ENCODE measurements at places on chromosomes 7 and 10.

DNA sequence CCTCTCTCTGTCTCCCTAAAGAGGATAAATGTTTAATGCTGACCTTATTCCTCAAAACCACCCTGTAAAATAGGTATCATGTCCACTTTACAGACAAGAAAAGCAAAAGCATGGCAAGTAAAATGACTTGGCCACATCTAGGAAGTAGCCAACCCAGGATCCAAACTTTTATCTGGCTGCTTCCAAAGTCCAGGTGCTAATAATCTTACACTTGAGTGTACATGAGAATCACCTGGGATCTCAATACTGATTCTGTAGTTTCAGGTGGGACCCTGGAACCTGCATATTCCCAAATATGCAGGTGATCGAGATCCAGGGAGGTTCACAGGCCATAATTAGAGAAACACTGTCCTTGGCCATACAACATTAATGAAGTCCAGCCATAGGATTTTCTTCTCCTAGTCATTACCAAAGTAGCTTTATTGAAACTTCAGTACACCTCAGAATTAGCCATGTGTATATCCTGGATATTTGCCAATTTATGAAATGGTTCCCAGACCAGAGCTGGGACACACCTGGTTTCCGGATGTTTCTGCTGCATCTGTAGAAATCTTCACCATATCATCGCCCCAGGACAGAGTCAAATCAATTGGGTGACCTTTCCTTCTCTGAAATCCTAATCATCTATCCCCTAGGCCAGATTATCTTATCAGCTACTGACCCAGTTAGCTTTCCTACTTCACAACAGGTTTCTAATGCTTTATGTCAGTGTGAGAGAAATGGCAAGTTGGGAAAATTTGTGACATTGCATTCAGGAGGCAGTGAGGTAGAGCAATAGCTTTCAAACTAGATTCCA, 119.1 kb upstream of the KMT2E start:
- no peak for DNase-seq

DNA sequence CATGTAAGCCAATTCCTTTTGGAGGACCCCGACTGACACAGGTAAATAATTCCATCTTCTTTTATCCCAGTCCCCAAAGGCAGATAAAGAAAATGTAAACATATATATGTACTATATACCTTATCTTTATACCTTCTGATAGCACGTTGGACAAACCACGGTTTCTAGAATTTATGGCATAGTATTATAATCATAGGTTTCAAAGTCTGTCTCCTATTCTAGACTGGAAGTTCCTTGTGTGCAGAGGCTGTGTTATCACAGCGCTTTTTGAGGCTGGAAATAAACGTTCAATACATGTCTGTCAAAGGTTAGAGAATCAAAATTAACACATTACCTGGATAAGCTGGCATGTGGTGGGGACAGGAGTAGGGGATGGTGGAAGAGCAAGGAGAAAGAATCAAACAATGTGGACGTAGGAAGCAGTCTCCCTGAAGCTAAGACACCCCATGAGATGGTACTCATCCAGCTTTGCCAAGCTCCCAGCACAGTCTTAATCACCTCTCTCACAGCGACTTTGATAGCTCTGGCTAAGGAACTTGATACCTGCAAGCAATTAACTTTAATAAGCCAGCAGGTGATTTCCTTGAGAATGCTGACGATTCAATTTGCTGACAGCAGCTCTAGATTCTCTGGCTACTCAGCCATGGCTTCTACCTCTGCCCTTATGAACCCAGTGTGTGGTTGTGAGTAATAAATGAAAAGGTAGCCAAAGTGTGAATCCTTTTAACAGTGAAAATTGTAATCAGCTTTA, 208.4 kb upstream of the LRRTM3 start:
- no peak for DNase-seq

DNA sequence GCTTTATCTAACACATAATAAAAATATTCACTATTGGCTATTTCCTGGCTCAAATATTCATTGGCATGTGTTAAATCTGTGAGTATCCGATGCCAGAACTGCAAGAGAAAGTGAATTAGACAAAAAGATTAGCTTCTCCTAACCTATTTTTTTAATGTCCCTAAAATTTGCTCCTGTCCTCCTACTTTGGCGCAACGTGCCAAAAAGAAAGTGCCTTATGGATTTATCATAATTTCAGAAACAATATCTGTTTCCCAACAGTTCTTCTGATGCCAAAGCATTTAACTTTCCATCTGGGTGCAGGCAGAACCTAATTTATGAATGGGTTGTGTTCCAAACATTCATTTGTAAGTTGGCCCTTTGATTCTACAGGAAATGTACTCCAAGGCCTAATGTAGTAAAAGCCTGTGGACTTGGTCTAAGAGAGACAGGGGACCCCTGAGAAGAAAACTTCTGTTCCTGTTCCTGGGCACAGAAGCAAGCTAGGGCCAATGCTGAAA, 15.4 kb downstream of the PIP4K2A start:
- no peak for DNase-seq

GRCh38 chr7:139915268-139915863, 86.3 kb downstream of the TBXAS1 start:
- DNase-seq = no peak

GRCh38 chr10:101237081-101237981, 8.1 kb upstream of the LBX1 start:
- no peak for DNase-seq

GRCh38 chr7:139583826-139584553, 60.5 kb downstream of the CLEC2L start:
- no peak for DNase-seq

DNA sequence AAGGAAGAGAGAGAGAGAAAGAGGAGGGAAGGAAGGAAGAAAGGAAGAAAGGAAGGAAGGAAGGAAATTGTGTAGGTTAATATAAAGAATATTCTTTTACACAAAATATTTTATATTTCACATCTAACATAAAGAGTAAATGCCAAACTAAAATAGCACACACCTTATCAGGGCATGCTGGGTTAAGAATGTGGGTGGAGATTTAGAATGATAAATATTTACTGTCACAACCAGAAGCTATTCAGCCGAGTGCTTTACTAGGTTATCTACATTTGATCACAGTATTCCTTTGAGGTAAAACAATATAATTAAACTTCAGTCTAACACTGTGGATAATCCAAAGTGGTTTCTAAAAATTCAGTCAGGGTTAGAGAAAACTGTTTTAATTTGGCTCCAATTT, 103.3 kb downstream of the SEMA3A start:
- peak; percentile 51 for DNase-seq

DNA sequence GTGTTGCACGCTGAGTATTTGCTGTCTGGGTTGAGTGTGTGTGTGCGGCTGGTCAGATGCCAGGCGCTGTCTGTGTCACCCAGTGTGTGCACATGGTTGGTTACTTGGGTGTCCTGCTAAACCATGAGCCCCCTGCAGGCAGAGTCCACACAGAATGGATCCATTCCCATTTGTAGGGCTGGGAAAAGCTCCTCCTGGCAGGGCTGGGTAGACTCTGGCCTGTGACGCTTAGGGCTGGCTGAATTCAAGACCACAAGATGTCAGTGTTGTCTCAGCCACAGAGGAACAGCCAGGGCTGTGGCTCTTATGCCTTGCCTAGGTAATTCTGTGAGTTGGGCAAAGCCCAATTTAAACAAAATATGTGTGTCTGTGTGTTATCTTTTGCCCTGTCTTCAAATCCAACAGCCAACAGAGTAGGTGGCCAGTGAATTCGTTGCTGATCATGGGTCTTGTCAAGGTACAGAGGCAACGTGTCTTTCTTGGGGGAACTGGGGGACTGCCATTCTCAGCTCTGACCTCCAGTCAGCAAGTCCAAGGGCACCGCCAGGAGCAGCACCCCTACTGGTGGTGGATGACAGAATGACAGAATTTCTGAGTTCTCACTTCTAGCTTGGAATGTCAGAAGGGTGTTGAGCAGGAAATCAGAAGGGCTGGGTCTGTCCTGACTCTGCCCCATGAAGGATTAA, 285.1 kb downstream of the CCSER2 start:
- peak; percentile 37 for DNase-seq

DNA sequence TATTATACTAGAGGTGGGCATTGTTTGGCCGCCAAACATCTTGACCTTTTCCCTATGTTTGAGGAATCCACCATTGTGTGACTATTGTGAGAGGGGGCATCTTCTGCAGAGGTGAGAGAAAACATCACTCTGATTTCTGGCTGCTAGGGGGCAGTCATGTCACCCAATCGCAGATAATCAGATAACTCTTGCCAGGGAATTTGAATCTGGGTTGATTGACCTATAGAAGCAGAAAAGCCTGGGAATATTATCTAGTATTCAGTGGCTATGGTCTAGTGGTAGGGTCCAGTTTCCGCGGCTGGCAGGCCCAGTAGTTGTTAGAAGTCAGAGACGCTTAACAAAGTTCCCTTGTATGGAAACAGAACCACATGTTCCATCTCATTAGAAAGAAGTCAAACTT, 808.5 kb downstream of the PHTF2 start:
- peak; percentile 32 for DNase-seq

GRCh38 chr10:57314046-57314445, 953.0 kb upstream of the ZWINT start:
- no peak for DNase-seq

DNA sequence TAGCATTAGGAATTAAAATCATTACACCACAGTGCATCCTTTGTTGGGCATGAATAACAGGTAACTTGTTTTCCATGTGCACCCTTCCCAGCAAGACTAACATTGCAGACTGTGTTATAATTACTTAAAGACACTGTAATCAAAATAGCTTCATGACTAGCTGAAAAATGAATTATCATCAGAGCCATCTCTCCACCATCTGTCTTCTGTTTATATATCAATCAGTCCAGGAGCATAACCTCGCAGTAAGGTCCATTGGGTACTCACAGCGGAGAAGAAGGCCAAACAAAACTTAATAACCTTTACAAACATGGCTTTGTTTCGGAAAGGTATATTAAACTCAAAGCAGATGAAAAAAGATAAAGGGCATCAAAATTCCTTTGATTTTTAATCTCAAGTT, 90.6 kb downstream of the ODAD2 start:
- no peak for DNase-seq

GRCh38 chr10:132626019-132626760, 88.6 kb downstream of the INPP5A start:
- no peak for DNase-seq

DNA sequence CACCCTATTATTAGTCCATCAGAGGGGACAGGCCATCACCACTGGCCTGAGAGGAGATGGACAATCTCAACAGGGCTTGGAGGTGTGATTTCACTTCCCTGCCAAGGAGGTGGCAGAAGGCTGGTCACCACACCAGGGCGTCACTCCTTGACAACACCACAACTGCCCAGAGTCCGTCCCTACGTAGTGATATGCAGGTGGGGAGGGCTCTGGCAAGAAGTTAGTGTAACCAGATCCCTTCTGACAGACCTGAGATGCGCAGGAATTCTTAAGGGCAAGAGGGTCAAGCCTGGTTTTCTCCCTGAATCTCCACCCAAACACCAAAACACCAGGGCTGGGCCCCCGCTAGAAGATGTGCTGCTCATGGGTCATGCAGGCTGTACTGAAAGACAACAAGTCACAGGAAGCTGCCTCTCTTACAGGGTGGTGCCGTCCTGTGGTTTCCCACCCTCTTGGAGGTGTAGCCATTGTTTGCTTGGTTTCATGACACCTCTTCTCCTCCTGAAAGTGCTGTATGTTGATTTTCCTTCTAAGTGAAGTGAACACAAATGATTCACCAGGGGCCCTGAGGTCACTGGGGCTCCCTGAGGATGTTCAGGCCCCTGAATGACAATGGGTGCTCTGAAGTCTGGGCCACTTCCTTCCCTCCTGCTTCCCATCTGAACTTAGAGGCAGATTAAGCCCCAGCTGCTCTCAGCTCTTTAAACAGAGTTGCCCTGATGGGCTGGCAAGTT, 27.1 kb downstream of the ATXN7L1 start:
- no peak for DNase-seq

DNA sequence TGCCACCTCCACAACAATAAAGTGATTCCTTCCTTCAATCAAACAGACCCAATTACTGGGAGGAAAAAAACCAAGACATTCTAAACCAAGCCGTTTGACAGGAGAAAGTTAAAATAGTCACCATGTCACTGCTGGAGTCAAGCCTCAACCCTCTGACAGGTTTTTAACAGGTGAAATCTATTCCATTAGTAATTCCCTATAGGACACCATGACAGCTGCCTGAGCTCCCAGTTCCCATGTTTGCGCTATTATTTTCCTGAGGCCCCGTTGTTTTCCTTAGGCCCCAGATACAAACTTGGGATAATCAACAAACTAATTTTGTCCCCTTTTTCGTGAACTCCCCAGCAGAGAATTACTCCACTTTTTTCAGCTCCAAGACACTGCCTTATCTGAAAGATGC, 113.9 kb downstream of the ARL5B start:
- DNase-seq = no peak

- DNase-seq = no peak
These were observed 70.7 kb downstream of the VOPP1 start for GRCh38 chr7:55501611-55502010.

DNA sequence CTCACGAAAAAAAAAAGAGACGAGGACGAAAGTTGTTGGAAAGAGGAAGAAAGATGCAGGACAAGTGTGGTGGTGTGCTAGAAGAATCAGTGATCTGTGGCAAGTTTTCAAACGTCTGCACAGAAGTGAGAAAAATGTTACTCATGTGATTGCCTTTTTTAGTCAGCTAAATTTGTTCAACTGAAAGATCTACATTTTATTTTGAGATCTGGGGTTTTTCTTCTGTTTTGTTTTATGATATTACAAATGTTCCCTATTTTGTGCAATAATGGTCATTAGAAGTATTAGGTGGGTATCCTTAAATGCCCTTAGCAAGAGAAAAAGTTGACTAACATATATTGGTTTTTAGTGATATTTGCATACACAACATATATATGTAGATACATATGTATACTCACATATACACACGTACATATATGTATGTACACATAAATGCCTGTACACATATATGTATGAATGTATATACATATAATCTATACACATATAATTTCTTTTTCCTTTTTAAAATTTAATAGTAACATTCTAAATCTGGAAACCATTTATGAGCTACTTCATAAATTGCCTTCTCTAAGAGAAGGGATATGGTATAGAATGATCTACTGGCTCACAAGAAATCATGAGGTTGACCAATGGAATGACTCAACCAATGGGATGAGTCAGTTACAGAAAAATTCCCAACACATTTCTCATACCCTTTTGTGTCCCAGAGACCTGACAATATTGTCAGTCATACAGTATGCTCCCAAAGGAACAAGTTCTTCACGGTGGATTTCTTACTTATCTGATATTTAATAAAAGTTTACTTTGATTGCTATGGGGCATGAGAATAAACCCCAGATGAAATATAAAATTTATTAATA, 38.4 kb downstream of the SLC39A12 start:
- peak; percentile 26 for DNase-seq

All from A673 (cell line).